ENCODE measurements at places on chromosomes 2 and 18.

DNA sequence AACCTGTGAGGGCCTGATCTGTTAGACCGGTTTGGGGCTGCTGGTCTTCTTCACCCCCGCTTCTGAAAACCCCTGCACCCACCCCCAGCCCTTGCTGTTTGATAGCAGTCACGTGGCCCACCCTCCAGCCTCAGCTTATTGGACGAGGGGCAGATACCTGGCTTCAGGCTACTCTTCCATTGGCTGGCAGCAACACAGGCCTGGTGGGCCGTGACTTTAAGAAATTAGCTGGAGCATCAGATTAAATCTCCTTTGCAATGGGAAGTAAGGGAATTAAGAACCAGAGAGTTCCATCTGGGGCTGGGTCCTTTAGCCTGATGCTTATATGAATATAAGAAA lies 107.3 kb downstream of the KLHL29 start:
- no peak for DNase-seq

DNA sequence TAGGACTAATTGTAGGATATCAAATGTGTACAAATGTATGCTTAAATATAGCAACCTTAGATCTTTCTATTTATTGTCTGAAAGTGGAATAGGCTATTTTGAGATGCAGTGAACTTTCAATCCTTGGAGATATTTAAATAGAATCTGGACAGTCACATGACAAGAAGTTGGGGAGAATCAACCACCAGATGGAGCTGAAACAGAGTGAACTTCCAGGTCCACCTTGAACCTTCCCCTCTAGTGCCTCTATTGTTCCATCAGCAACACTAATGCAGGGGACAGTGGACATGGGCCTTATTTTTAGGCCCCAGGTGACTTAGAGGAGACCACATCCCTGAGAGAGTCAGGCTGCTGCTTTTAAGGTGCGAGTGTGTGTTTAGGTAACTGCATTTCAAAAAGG lies 37.0 kb upstream of the CRIM1 start:
- DNase-seq = no peak

DNA sequence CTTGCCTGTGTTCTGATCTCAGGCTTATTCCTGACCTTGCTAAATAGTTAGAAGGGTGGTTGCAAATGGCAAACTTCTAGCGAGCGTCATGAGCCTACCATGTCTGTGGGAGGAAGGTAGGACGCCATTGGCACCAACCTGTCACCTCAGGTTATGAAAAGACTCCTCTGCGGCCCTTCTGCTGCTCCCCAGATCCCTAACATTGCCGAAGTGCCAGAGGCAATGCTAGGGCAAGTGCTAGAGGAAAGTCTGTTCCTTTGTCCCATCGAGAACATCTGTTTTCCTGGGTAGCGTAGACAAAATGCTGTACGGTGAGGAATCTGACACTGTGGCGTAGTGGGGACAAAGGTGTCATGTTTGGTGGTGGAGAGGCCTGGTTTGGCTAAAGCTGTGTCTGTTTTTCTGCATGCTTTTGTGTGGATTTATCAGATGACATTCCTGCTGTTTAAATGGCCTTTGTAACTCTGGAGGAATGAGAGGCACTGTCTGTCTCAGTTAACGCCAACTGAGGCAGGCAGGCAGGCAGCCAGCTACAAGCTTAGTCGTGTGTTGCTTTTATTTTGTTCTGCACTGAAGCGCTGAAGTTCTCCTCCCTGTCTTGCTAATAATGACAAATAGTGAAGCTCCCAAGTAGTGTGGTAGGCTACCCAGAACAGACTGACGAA lies 94.1 kb downstream of the PRPF40A start:
- DNase-seq = no peak

DNA sequence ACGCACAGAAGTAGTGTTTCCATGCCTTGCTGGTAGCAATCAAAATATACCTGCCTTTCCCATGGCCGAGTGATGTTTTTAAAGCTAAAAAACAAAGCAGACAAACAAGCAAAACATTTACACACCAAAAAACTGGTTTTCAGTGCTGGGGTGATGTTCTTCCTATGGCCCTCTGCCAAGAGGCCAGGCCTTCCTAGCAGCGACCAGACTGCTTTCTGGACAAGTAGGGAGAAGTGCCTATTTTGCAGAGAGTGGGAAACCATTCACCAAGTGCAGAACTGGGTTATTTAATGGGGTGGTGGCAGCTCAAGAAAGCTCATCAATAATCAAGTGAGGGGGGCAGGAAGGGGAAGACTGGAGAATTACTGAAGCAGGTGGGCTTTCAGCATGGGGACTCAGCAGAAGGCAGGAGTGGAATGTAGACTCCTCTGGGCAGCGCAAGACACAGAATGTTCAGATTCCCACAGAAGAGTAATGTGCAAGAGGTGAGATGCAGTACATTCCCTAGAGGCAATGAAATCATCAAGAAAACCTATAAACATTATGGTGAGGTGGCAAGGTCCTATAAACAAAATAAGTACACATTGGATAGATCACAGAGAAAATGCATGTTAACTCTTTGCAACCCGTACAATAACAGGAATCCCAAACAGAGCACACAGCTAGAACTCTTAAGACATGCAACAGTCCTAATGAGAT lies 44.0 kb downstream of the CPO start:
- DNase-seq = no peak

GRCh38 chr2:174836377-174836994 lies 72.2 kb upstream of the CHRNA1 start:
- DNase-seq = no peak

DNA sequence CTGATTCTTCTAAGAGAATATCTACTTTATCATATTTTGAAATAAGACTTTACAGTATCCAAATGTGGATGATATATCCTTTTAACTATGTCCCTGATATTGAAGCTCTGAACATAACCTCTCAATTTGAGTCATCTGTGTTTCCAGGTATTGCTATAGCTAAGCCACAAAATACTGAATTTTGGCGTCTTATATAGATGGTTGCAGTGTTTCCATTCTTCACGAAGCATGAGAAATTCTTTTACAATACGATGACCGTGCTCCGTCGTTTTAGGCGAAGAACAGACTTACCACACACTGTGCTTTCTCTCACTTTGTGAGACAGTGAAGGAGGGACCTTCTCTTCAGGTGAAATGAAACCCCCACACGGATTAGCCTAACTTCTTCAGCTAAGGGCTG lies 45.3 kb downstream of the LRRFIP1 start:
- DNase-seq = no peak

- no peak for DNase-seq
Measured at GRCh38 chr2:74655579-74655978, 1.5 kb downstream of the SEMA4F start.

DNA sequence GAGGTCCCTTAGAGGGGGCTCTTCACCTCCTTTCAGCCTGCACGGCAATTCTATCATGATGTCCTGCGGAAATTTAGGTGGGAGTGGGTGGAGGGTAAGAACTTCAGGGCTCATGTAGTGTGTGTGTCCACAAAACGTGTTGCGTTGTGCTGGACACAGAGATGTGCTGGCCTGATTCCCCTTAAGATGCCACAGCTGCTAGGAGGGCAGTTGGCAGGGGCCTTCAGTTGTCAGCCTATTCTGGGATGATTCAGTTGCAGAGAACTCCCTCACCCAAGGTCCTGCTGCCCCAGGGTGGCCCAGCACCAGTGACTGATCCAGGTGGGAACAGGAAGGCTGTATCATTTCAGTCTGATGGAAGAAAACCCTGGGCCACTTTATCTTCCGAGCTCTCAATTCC lies 1.0 kb upstream of the HJURP start:
- no peak for DNase-seq

DNA sequence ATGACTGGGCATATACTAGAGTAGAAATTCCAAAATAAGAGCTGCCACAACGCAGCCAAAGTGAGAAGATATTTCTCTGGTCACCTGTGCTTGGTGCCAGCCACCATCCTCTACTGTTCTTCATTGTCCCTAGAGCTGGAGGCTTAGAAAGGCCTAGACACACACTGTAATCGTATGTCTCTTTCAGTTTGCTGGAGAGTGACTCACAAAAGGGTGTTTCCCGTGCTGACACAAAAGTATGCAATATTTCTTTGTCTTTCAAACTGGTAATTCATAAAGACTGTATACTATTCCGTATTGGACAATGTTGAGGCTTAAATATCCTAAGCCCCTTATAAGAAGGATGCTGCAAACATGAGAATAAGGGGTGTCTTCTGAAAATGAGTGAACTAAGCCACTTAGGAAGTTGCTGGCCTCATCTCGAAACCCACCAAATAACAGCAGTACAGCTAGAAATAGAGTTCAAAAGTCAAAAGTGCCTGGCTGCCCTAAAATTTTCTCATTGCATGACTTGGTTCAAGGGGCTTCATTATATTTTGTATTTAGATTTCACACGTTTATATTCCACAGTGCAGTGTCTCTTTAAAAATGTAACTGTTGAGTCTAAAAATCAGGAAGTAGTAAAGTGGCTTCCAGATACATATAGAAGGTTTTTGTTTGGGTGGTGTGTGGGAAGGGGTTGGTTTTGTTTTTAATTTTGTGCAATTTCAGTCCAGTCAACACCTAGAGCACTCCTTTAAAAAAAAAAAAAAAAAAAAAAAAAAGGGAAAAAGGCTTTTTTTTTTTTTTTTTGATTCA lies 601.1 kb downstream of the ARHGAP15 start:
- no peak for DNase-seq
